Thoracic aorta (tissue), 2 donors: ENCODE measurements at places on chromosomes 11 and 22.

GRCh38 chr11:19953909-19954308 lies 206.4 kb downstream of the DBX1 start:
- DNase-seq = no peak

DNA sequence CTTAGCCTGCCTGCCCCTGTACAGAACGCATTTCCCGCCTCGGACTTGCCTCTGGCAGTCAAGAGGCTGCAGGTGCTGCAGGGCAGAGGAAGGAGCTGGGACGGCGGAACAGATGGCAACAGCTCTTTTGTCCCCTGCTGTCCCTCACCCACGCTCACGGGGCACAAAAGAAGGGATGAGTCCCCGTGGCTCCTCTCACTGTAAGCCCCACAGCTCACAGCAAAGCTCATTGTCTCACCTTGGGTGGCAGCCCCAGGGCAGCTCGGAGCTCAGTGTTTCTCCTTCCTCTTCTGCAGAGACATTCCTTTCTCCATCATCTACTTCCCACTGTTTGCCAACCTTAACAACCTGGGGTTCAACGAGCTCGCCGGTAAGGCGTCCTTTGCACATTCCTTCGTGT lies 24.3 kb downstream of the SLC25A18 start:
- DNase-seq = no peak

GRCh38 chr11:128786507-128786906 lies 80.6 kb downstream of the KCNJ1 start:
- no peak for DNase-seq

DNA sequence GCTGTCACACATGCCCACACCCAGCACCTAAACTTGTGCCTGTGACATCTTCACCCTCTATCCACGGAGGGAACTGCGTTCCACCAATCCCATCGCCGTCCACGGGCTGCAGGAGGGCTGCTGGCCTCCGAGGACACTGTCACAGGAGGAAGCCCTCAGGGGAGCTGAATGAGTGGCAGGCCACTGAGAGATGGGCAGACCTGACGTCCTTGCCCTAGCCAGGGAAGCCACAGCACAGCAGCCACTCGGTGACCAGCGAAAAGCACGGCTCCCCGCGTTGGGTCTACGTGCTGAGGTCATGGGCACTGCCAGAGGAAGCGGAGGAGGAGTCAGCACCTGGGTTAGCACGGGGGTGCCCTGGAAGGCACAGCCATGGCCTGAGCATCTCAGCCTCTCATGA lies 50.5 kb downstream of the IGSF9B start:
- DNase-seq = no peak

GRCh38 chr22:25494774-25495173 lies 69.7 kb upstream of the GRK3 start:
- no peak for DNase-seq

DNA sequence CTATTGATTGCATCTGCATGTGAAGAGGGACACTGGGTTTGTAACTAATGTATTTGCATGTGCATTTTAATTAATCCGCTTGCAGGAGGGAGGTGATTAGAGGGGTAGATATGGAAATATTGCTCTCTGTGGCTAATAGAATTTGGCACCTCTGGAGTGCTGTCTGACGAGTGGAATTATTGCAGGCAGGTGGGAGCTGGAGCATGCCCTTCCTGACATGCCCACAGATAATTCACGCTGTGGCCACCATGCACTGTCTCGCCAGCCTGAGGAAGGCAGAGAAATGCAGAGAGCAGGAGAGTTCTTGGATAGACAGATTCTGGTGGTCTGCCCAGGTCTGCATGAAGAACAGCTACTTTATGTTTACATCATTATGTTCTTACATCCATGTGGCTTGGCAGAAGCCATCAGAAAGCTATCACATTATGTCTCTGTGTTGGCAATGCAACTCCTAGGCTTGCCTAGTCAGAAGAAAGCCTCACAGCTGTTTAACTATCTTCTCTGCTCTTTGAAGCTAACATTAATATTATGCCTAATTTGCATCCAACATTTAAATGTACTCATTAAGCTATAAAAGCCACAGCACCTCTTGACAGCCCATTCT lies 89.4 kb upstream of the DRD2 start:
- no peak for DNase-seq

DNA sequence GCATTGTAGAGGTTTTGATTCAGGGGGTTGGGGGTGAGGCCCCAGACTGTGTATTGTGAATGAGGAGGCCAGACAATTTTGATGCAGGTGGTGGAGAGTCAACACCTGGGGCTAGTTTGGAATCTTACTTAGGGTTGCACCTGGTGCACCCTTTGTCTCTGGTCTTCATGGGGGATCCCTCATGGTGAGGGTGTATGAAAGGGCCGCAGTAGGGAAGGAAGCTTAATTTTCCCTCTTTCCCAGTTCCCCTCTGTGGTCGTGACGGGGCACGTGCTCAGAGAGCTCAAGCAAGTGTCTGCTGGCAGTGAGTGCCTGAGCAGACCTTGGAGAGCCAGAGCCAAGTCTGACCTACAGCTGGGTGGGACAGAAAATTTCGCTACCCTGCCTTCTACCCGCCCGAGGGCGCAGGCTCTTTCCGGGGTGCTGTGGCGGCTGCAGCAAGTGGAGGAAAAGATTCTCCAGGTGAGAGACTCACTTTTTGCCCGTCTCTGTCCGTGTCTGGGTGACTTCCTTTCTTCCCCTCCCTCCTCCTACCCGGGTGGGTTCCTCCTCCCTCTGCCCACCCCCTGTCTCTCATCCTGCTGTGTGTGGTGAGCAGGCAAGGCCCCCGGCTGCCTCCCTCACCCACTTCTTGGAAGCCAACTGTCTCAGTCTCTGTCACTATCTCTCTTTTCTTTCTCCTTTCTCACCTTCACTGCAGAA lies 131.7 kb downstream of the MICAL2 start:
- DNase-seq = no peak

DNA sequence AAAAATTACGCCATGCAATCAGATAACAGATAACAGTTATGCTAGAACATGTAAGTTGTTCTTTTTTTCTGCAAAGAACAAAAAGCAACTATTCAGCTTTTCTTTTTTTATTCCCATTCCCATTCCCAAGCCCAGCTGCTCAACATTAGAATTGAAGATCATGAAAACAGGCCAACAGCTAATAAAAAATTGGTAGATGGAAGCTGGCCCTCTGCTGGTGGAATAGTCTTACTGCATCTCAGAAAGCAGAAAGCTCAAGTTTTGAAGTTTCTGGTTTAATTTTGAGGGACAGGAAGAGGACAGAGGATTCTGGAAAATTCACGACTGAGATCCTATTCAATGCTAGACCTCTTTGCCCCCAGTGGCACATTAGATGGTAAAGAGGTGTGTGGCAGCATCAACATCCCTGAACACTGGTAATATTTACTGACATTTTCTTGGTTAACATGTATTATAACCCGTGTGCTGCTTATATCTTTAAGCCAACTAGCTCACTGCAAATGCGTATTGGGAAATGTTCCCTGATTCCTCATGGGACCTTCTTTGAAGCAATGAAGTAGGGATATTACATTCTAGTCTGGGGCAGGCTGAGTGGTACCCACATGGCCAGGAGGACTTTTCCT lies 591.2 kb downstream of the OPCML start:
- no peak for DNase-seq

DNA sequence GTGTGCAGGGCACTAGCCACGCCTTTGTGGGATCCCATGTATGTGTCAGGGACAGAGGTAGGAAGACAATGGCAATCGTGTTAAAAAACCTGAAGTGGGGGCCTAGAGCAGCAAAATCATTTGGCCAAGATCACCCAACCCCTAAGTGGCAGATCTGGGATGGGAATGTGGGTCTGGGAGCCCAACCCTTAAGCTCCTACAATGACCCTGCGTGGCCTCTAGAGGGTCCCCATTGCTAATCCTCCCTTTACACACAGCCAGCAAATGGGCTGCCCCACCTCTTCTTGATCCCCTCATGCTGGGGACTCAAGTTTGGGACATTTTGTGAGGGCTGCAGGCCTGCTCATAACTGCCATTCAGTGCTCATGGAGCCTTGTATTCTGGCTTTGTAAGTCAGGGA lies 73.2 kb upstream of the SUSD2 start:
- DNase-seq = no peak

- DNase-seq = no peak
These were observed 83.6 kb downstream of the FDX1 start for GRCh38 chr11:110513259-110513801.

GRCh38 chr22:44586999-44587736 lies 89.1 kb upstream of the RTL6 start:
- DNase-seq = no peak

- DNase-seq = no peak
These were observed 55.2 kb downstream of the CABIN1 start for GRCh38 chr22:24066260-24066659.

DNA sequence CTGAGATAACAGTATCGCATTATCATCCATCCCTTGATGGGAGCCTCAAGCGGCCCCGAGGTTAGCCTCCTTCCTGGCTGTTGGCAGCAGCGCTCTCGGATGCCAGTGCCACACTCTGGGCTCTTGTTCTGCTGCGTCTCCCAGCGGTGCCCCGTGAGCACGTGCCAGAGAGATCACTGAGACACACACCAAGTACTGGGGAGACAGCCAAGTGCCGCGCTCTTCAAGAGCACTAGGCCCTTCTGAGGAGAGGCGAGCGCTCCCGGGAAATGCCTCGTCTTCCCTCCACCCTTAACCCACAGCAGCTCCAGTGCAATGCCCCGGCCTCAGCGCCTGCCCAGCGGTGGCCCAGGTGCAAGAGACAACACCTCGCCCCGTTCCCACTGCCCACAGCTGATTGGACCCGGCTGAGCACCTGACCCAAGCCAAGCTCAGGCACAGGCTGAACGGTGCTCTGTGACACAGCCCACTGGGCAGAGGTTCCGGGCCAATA lies 248.3 kb upstream of the NARS2 start:
- DNase-seq = no peak

DNA sequence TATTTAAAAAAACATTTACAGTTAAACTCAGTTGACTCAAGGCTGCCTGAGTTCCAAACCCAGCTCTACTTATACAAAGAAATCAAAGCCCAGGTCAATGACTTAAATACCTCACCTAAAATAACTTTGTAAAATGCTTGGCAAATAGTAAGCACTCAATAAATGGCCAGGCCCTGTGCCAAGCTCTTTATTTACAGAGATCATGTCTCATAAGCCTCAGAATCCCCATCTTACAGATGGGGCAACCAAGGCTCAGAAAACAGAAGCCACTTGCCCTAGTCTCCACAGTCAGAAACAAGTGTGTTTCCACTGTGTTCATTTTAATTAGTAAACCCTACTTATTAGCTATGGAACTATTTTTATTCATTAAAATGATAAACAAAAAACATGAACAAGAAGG lies 30.5 kb upstream of the TTC28 start:
- no peak for DNase-seq
